ENCODE measurements at places on chromosomes 5 and 9. TPM values are rescaled to one million over a fixed set of nuclear protein-coding genes. Genes with fewer than 3 reads are reported as not detected.

- no peak for DNase-seq
These were observed 17.2 kb upstream of the GDA start for GRCh38 chr9:72132052-72132451.

Gene SLC4A9
- 0.09 TPM for total RNA-seq

DNA sequence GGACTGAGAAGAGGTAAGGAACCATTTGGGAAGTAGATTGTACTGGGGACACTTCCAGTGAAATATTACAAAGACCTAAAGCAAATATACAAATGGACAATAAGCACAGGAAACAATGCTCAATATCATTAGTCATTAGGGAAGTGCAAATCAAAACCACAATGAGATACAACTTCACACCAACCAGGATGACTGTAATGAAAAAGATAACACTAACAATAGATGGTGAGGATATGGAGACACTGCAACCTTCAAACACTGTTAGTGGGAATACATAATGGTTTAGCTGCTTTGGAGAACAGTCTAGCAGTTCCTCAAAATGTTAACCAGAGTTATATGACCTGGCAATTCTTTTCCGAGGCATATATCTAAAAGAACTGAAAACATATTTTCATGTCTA is 149.7 kb downstream of the TRPM3 start:
- DNase-seq = no peak

GRCh38 chr9:77128125-77128789 is 49.1 kb upstream of the VPS13A start:
- no peak for DNase-seq

GRCh38 chr9:27672718-27673117 is 99.4 kb upstream of the C9orf72 start:
- DNase-seq = no peak

GRCh38 chr5:133902511-133903118 is 65.8 kb downstream of the C5orf15 start:
- DNase-seq = no peak

GRCh38 chr5:128038643-128039042 is 44.9 kb upstream of the SLC12A2 start:
- DNase-seq = no peak

GRCh38 chr9:98178874-98179850 is 13.3 kb downstream of the CORO2A start:
- DNase-seq = no peak

GRCh38 chr5:148682058-148683026 is 28.0 kb upstream of the HTR4 start:
- DNase-seq = no peak

Gene F2RL2
- 0.39 TPM for total RNA-seq

Gene IFNA13
- not detected for total RNA-seq

DNA sequence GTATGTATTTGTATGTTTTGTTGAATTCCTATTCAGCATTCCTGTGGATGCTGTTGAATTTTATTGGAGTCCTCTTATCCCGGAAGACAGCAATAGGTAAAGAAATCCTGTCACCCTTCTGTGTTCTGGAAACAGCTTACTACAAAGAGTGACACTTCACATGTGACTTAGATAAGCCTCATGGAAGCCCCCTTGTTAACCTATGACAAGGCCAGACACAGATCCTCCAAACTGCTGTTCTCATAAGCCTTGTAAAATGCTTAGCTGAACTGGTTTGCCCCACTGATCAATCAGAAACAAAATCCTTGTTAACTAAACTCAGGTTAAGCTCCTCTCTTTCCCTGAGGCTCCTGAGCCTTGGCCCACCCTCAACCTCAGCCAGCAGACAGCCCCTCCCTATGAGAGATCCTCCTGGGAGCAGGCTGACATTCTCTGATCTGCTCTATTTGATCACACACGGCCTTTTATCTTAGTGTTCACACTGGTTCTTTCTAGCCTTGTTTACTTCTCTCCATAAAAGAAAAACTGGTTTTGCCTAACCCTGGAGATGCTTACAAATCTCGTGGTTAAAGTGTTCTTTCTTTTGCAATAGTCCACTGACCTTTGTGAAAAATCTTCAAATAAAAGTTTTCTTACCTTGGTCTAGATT is 29.4 kb upstream of the ATP6V1G1 start:
- DNase-seq = no peak
